ENCODE measurements at places on chromosomes 7 and 10. TPM values are rescaled to one million over a fixed set of nuclear protein-coding genes. Genes with fewer than 3 reads are reported as not detected.

GRCh38 chr10:102153093-102153620, 968 bp downstream of the NOLC1 start:
- peak overlapping the region; percentile 96 for H3K4me3 ChIP-seq
- DNase-seq, result no peak
- peak overlapping the region; percentile 95 for H3K27ac ChIP-seq
- no peaks in the 10 kb centered on the region for H3K27me3 ChIP-seq
- peaks cover 38% of the 10 kb centered on the region for H3K4me1 ChIP-seq

DNA sequence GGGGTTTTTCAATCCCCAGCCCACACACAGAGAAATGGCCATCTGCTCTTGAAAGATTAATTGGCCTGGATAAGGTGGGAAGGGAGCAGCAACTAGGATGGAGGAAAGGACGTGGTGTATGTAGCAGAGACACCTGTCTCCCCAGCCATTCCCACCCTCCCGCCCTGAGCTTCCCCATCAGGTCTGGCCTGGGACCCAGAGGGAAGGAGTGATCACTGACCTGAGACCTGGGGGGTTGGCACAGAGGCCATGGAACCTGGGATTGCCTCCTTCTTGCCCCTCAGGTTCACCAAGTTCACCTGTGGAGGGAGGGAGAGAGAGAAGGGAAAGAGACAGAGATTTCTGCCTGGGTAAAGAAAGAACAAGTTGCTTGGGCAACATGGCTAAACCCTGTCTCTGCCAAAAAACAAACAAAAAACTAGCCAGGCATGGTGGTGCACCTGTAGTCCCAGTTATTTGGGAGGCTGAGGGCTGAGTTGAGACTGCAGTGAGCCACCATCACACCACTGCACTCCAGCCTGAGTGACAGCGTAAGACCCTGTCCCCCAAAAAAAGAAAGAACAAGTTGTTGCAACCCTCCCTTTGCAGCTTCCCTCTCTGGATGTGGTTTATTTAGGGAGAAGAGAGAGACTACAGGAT, 11.3 kb upstream of the TRPV6 start:
- no peak for DNase-seq
- H3K27me3 ChIP-seq, result peaks cover 19% of the 10 kb centered on the region
- H3K27ac ChIP-seq, result no peak overlapping the region

DNA sequence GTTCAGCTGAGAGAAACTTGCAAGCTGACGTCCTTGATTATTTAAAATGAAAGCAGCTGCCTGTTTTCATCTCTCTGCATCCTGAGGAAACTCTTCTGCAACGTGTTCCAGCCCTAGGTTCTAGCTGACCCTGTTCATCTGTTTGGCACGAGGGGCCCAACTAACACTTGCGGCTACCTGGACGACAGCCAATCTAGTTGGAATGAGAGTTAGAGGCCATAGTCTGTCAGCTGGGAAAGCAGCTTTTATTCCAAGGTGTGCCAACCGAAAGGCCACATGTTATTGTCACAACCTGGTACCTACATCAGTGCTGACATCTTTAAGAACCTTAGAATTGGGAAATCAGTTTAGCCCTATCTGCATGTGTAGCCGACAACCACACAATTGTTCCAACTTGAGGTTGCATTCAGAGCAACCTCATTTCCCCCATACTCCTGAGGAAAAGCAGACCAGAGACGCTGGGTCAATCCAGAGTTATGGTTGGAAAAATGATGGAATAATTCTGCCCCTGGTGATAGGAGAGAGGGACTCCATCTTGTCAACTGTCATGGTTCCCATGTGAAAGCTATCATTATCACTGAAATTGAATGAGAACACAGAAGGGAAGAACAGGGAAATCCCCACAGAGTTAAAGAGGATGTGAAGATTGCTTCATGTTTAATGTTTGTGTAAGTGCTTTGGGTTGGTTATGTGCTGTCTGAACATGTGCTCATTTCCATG, 121.6 kb downstream of the EGFR start:
- no peaks in the 10 kb centered on the region for H3K36me3 ChIP-seq
- H3K27ac ChIP-seq, result no peak overlapping the region
- H3K4me3 ChIP-seq, result no peak overlapping the region

UBTD1 gene
- 3.3 TPM for total RNA-seq

DNA sequence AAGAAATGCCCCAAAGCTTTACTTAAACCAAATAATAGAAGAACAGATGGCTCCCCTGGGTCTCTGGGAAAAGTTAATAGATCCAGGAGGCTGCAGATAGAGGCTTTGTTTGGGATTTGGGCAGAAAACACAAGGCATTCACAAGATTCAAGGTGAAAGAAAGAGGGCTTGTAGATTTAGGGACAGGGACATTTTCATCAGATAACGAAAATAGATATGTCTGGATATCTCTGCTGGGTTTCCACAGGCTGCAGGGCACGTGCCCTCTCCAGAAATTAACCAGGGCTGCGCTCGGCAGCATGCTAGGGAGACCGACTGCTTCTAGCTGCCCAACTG, 14.9 kb downstream of the CARD11 start:
- H3K4me1 ChIP-seq, result peaks cover 40% of the 10 kb centered on the region
- DNase-seq, result no peak
- peaks cover 12% of the 10 kb centered on the region for H3K36me3 ChIP-seq
- H3K4me3 ChIP-seq, result no peak overlapping the region
